ENCODE measurements at places on chromosomes 4 and X. TPM values are rescaled to one million over a fixed set of nuclear protein-coding genes. Genes with fewer than 3 reads are reported as not detected.

The USP17L10 gene
- total RNA-seq, result not detected

The CLCN4 gene
- total RNA-seq, result 7.1 TPM

The IL2RG gene
- total RNA-seq, result 0.32 TPM

The ACSL1 gene
- total RNA-seq, result 31.5 TPM

The CENPVL1 gene
- not detected for total RNA-seq

The PHKA1 gene
- total RNA-seq, result 5.9 TPM

The CXCL5 gene
- 0.32 TPM for total RNA-seq

The SERTM2 gene
- total RNA-seq, result not detected

The ITIH6 gene
- under 0.01 TPM for total RNA-seq

The P2RY10 gene
- total RNA-seq, result not detected

The FGG gene
- 0.22 TPM for total RNA-seq

The NPY1R gene
- total RNA-seq, result not detected

The MFSD8 gene
- 27.1 TPM for total RNA-seq

The OPRPN gene
- total RNA-seq, result not detected

The NLGN4X gene
- total RNA-seq, result 9.8 TPM

The MAGEB1 gene
- not detected for total RNA-seq

The SATL1 gene
- total RNA-seq, result not detected

The GABRG1 gene
- total RNA-seq, result not detected

The RHOXF1 gene
- not detected for total RNA-seq

The LRRC66 gene
- 1.4 TPM for total RNA-seq

The ARHGEF9 gene
- total RNA-seq, result 20.0 TPM

The DTHD1 gene
- not detected for total RNA-seq

The GCNA gene
- total RNA-seq, result 2.6 TPM

Measured in articular chondrocyte of knee joint (primary cell).